AG10803 (cell line): ENCODE measurements at places on chromosomes 7 and 10.
A peak's percentile ranks its signal among the peaks of the same experiment; 100 is the strongest.

DNA sequence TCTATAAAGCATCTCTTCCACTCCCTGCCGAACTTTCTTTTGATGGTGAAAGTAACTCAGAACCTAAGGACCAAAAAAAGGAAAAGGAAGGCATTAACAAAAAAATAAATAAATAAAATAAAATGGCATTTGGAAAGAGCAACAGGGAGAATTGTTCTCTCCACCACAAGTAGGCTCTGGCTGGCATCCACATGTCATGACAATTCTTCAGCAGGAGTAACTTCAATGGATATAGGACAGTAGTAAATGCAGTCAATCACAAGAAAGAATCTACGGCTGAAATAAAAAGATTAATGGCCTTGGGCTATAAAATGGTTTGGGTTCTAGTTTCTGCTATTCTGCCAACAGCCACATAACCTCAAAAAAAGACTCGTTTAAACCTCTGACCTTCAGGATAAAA, 23.9 kb downstream of the NCAPG2 start:
- peak; percentile 68 for DNase-seq

GRCh38 chr7:97149843-97150242, 32.3 kb downstream of the SDHAF3 start:
- peak; percentile 37 for DNase-seq

DNA sequence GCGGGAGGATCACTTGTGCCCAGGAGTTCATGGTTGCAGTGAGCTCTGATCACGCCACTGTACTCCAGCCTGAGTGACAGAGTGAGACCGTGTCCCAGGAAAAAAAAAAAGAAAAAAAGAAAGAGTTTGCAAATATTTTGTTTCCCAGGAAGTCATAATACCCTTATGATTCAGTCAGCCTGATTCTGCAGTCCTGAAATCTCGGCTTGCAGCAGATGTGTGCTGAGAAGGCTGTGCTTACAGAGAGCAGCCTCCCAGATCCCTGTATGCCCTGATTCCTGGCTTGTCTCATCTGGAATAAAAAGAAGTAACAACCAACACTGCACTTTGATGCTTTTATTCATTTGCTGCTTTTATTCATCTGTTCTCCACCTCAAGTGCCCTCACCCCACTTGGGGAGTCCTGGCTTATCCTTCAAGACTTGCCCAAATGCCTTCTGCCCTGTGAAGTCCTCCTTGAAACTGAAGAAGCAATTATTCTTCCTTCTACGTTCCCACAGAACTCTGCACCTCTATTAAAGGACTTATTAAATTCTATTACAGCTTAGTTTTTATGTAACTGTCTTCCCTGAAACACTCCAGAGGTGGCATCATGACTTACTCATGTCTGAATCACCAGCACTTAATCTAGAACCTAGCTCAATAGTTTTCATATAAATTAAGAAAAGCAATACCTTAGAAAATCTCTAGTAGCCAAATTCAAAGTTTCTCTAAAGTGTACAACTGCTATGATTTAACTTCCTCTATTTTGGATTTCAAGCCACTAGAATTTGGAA, 27.7 kb upstream of the BPGM start:
- peak; percentile 75 for DNase-seq

DNA sequence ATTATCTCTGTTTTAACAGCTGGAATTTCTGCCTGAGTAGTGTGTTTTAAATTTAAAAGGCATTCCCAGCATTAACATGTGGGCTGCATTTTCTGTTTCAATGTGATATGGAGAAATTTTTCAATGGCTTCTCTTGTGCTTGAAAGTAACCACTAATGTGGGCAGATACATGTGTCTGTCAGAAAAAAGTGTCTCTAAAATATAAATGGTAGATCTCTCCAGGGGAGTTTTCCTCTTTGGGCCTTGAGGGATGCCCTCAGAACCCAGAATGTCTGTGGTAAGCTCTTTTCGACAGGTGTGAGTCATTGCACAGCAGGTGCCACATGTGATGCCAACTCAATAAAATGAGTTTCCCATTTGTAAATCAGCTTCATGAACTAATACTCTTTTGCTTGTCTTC, 221.1 kb downstream of the SEMA3E start:
- no peak for DNase-seq

DNA sequence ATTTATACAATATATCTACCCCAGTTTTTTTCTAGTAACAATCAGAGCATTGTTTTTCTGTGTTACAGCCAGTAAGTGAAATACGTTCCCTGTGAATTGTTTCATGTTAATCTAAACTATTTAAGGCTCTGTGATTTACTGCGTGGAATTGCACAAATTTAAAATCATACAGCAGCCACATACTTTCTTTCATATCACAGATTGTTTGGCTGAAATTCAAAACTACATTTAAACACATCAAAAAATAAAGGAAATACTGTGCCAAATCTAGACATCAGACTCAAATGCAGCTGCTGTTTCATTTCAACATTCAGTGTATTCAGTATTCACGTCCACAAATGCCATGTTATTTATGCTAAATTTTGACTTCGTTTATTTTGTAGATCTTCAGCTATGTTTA, 242.6 kb upstream of the HGF start:
- no peak for DNase-seq

GRCh38 chr7:98701372-98701771, 84.3 kb downstream of the NPTX2 start:
- no peak for DNase-seq

- no peak for DNase-seq
Observed at GRCh38 chr7:100567751-100568175, 5.9 kb downstream of the SAP25 start.

GRCh38 chr10:31836569-31837406, 91.8 kb downstream of the ARHGAP12 start:
- peak; percentile 40 for DNase-seq

DNA sequence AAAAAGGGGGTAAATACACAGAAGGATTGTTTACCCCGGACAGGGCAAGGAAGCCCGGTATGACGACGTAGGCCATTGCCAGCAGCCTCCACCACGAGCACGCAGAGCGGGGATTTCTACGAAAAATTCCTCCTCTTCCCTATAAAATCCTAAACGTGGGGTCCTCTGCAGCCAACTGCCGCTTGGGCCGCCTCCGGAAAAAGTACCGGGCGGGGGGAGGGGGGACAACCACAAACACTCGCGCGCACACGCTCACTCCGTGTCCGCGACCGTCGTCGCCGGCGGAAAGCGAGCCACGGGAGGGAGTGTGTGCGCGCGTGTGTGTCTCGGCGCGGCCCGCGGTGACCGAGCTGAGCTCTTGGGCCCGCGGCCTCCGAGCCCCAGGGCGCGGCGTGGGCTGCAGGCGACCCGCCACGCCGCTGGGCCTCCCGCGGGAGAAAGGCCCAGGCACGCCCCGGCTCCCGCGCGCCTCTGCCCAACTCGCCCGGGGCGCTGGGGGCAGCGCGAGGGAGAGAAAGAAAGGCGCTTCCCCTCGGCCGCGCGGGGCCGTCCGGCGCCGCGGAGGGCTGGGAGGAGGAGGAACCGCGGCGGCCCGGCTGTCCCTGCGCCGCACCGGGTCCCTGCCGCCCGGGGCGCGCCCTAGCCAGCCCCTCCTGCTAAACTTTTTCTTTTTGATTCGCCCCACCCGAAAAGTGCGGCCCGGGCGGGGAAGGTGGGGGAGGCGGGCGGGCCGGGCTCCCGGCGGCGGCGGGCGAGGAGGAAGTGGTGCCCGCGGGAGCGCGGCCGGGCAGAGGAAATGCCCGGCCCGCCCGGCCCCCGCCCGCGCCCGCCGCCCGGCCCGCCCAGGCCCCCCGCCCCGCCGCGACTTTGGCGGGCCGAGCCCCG, 1.5 kb downstream of the CTBP2 start:
- DNase-seq, result peak; percentile 55

- no peak for DNase-seq
Observed at GRCh38 chr7:52723606-52724005, 311.8 kb upstream of the POM121L12 start.

GRCh38 chr7:41030673-41031072, 672.2 kb downstream of the INHBA start:
- DNase-seq, result no peak

DNA sequence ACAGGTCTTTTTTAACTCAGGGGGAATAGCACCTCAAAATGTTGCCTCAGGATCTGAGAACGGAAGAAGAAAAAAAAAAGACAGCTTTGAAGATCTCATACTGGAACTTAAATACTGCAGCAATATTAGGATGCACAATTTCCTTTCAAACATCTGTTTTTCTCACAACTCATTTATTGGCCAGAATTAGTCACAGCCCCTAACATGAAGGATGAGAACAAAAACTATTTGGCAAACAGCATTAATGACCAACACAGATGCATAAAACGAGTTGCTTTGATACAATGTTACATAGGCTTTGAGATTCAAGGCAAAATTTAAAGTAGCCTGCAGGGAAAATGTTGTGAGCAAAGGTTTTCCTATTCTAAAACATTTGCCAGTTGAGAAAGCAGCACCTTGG, 36.5 kb downstream of the JMJD1C start:
- peak; percentile 88 for DNase-seq

DNA sequence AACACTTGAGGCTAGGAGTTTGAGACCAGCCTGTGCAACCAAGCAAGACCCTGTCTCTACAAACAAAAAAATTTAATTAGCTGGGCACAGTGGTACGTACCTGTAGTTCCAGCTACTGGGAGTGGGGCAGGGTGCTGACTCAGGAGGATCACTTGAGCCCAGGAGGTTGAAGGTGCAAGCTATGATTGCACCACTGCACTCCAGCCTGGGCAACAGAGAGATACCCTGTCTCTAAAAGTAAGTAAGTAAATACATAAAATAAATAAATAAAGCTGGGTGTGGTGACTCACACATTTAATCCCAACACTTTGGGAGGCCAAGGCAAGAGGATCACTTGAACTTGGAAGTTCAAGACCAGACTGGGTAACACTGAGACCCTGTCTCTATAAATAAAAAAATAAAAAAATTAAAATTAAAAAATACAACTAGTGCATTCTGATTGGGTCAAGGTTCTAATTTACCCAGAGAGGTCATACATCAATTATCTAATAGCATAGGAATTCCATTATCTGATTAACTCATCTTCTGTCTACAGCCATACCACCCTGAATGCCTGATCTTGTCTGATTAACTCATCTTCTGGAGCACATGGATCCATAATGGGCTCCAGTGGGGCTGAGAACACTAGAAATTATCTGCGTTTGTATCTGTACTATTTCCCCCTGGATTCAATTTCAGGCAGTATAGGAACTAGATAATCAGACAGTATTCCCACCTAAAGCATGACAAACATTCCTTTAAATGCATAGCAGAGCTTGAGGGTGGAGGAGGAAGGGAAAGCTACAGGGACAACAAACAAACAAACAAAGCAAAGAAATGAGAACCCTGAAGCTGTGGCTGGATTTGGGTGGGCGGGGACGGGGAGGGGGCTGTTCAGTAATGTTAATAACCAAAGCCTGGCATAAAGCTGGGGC, 21.0 kb upstream of the HILPDA start:
- no peak for DNase-seq

- DNase-seq, result peak; percentile 47
Observed at GRCh38 chr7:88111140-88111743, 108.6 kb downstream of the SRI start.

DNA sequence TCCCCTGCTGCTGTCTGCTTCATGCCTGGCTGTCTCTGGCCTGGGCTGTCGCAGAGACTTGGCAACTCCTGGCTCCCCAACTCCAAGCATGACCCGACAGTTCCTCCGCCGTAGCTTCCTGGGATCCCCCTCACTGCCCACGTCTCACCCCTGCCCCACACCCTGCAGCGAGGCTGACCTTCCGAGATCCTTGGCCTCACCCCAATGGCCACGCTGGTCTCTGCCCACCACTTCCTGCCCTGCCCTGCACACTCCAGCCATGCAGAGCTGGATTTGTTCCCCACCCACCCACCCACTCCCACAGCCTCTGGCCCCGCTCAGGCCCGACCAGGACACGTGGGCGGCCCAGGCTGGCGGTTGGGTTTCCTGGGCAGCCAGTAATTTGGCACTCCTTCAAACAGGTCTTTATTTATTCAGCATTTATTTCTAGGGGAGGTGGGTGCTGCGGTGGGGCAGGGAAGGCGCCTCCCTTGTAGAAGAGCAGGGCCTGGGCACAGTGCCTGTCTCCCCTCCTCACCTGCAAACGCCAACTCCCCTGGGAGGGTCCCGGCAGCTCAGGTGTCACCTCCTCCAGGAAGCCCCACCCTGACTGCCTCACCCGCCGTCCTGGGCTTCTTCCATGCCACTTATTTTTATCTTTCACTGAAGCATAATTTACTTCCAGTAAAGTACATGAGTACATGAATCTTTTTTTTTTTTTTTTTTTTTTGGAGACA, 25.5 kb downstream of the GTF2IRD1 start:
- peak; percentile 10 for DNase-seq
